ENCODE measurements at places on chromosomes 12 and 14.

DNA sequence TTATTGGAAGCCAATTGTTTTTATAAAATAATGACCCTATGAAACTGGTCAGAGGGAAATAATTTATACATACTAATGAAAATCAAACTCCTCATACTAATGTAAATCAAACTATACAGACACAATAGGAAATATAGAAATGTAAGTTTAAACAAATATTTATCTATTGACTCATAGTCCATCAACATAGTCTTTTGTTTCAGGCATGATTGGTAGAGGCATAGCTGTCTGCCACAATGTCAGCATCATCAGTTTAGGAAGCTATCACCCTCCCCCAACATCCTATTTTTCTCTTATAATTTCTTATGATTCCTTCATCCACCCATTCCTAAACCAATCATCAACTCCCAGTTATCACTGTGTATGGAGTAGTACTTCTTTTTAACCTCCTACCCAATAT, 117.7 kb downstream of the SLC38A6 start:
- DNase-seq, result no peak

- DNase-seq, result no peak
Measured at GRCh38 chr14:67167420-67168109, 21.7 kb upstream of the GARIN2 start.

DNA sequence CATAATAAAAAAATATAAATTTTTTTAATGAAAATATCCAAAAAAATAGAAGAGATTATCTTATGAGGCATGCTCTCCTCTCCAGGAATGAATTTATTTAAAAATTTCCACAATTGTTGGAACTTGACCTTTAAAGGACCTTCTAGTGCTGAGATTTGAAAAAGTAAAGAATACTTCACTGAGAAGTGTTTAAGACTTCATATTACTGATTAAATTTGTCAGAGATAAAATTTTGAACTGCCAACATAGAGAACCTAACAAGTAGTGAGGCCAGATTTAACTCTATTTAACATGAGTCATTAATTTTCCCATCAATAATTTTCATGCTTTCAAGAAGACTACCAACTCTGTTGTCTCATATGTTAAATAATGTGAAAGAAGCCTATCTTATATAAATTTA, 14.5 kb downstream of the CAPRIN2 start:
- no peak for DNase-seq

GRCh38 chr12:38905480-38906351, at the start of gene CPNE8:
Gene CPNE8 (minus strand): TSS chr12:38905591. CDS start chr12:38905534, 57 bp downstream.
- DNase-seq, result no peak

- DNase-seq, result no peak
Measured at GRCh38 chr14:20986811-20987210, 3.0 kb upstream of the METTL17 start.

DNA sequence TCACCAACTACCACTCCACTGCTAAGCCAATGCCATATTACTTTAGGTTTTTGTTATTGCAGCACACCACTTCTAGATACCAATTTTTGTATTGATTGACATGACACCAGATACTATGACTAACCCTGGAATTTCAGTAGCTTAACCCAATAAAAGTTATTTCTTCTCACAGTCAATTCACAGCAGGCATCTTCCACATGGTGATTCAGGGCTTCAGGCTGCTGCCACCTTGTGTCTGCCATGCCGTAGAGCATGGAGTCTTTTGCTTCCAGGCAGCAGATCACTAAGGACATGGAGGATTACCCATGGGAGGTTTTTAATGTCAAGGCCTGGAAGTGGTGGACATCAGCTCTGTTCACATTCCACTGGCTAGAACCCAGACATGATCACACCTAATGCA, 56.4 kb upstream of the LTA4H start:
- DNase-seq, result peak; percentile 11

DNA sequence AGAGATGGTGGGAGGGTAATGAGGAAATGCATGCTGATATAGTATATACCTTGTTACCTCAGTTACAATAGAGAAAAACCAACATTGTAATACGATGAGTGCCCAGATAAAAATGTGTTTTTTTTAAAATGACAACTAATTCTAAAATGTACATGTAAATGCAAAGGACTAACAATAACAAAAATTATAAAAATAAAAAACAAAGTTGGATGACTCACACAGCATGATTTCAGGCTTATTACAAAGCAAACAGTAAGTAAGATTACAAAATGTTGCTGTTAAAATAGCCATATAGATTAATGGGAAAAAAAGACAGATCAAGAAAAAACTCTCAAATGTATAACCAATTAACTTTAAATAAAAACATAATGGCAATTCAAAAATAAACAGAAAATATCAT, 1099.4 kb downstream of the FSCB start:
- no peak for DNase-seq

DNA sequence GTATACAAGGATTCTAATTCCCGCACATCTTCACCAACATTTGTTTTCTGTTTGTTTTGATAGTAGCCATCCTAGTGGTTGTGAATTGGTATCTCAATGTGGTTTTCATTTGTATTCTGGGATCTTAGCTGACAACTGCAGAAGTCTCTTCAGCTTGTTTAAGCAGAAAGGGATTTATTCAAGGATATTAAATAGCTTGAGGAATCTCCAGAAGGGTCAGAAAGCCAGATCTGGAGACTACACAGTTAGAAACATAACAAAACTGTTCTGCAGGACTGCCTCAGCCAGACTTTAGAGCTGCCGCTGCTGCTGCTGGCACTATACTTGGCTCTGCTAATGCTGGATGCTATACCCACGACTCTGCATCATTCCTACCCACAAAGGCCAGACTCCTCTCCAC, 13.4 kb upstream of the CDKL1 start:
- DNase-seq, result no peak

Measured in Kasumi-1 (cell line).